T-helper 2 cell (primary cell): ENCODE measurements at places on chromosomes 7 and 10.

- no peak for DNase-seq
These were observed 174.9 kb downstream of the CREB5 start for GRCh38 chr7:28587211-28587610.

GRCh38 chr10:50605951-50606270 is 17.8 kb downstream of the SGMS1 start:
- no peak for DNase-seq

GRCh38 chr7:36764929-36765328 is 40.6 kb upstream of the AOAH start:
- no peak for DNase-seq

DNA sequence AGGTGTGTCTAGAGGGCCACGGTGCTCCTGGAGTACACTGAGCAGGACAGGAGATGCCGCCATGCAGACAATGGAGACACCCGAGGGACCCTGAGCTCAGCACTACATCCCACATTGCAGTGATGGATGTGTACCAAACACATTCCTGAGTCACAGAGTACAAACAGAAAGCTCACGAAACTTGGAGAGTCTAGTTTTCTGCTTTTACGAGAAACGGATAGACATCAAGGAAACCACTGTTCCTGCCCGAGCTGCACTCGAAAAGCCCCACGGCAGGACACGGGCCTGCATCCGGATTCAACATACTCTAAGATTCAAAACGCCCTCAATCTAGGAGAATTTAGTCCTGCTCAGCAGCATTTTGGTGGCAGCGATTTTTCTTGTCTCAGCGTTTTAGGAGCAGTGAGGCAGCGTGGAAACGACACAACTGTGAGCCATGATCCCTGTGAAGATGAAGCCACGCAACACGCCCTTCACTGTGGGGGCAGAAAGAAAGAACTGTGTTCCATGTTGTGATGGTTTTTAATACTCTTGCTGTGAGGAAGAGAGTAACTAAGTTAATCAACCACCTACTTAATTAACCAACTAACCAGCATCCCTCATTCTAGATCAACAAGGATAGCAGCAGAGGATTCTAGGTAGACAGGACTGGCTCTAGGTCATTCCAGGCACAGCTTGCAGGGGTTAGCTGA is 3.2 kb downstream of the TNS3 start:
- DNase-seq, result no peak

- no peak for DNase-seq
These were observed 27.1 kb downstream of the EEPD1 start for GRCh38 chr7:36180121-36180520.

DNA sequence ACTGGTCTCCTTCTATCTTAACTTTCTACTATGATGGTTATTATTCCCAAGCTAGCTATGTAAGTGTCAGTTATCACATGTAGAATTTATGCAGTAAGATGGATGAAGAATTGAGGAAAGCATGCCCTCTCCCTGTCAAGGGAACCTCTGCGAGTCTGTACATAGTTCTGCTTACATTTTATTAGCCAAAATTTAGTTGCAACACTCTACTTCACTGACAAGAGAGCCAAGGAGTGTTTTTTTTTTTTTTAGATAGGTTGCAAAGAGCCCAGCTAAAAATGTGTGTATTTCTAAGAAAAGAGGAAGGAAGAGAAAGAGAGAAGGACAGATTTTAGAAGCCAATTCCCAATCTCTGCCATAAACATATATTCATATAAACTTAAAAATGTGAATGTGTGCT is 357.7 kb upstream of the LRRN3 start:
- DNase-seq, result no peak

GRCh38 chr10:20744821-20745220 is 152.3 kb downstream of the NEBL start:
- no peak for DNase-seq

- no peak for DNase-seq
These were observed 845.7 kb upstream of the POT1 start for GRCh38 chr7:125775317-125775716.

- DNase-seq, result no peak
These were observed 380.7 kb upstream of the SHH start for GRCh38 chr7:156192921-156193320.

- DNase-seq, result no peak
These were observed 339.9 kb upstream of the PODXL start for GRCh38 chr7:131896165-131896863.

DNA sequence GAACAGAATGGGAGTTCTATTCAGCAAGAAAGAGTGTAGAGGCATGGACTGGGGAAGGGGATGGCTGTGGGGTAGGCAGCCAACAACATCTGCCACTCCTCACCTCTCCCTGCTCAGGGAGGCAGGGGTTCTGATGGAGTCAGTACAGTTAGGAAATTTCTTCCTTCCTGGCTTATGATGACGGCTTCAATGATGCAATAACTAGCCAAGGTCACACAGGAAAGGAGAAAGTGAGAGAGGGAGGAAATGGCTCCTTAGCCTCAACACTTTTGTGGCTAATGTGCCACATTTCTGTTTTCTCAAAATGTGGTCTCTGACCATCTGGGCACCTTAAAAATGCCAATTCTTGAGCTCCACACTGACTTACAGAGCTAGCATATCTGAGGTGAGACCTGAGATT is 79.3 kb upstream of the PDZD8 start:
- no peak for DNase-seq

GRCh38 chr7:47549397-47549796 is 32.5 kb downstream of the TNS3 start:
- no peak for DNase-seq

GRCh38 chr10:132713421-132714095 is 72.4 kb downstream of the NKX6-2 start:
- DNase-seq, result no peak

DNA sequence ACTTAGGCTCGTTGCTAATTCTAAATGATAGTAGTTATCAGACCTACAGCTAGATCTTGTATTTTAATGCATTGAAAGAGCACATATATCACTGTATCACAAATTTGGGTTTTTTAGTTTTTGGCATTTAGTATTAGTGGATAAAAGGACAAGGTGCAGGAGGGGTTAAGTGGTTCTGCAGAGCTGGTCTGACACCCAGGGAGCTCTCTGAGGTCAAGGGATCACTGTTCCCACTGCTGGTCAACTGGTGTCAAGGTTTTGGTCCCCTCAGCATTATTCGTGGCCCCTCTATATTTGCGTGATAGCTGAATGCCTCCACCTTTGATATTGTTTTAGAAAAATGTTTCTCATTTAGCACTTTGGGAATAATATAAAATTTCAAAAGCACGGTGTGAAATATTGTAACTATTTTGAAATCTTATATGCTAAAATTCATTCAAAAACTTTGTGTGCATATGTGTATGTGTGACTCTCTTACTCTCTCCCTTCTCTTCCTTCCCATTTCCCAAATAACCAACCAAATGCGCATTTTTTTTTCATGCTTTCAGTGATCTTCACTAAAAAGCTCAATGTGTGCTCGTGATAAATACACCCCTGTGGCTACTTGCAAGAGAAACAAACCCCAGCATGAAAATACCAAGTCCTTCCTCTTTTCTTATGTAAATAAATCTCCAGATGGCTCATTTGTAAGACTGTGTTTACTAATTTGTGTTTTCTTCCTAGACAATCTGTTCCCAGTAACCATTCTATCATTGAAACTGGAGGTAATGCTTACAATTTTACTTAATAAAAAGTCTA is 309.2 kb downstream of the FGFR2 start:
- DNase-seq, result no peak

GRCh38 chr7:104096683-104097082 is 107.2 kb upstream of the RELN start:
- DNase-seq, result no peak

DNA sequence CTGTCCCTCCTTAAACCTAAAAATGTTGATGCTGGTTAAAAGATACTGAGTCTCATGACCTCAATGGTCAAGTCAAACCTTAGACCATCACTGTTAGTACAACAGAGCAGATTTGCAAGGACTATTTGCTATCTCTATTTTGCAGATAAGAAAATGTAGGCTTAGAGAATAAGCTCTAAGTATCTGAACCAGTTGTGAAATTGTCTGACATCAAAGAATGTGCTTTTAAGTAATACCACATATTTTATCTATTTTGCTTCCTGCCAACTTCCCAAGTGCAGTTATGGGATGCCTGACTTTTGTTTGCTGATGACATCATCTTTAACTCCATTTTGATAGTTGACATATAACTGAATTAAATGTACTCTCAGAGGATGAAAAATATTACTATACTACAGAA is 83.6 kb upstream of the TMEM106B start:
- no peak for DNase-seq

- no peak for DNase-seq
These were observed 85.0 kb upstream of the KIF5B start for GRCh38 chr10:32141018-32141807.

DNA sequence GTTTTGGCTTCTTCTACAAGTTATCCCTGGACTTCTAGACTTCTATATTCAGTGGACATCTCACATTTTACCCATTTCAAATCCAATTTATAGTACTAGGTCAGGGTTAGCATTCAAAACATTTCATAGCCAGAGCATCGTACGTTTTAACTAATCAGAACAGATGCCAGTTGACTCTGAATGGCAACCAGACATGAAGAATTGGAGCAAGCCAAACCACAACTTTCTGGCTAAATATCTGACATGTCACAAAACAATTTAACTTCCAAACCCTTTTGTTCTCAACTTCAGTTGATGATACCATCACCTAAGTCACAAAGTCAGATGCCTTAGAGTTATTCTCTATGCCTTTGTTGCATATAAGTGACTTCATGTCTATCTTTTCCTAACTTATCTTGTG is 1105.7 kb downstream of the XPNPEP1 start:
- DNase-seq, result no peak

DNA sequence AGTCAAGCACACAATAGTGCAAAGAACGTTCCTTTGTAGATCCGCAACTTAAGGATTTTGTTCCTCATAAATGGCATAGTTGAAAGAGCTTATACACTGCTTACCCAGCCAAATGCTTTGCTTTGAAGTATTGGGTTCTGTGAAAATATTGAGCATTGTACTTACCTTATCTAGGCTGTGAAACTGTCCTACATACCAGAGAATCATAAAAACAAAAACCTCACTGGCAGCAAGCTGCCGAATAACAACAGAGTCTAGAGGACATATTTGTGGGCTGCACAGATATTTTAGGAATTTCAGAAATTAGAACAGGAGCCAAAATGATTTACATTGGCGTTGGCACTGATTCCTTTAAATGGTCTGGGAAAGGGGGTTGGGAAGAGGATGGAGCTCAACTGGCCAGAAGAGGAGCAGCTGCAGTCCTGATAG is 174.8 kb downstream of the RTKN2 start:
- no peak for DNase-seq

GRCh38 chr10:9781666-9782065 is 1236.0 kb upstream of the CELF2 start:
- no peak for DNase-seq

DNA sequence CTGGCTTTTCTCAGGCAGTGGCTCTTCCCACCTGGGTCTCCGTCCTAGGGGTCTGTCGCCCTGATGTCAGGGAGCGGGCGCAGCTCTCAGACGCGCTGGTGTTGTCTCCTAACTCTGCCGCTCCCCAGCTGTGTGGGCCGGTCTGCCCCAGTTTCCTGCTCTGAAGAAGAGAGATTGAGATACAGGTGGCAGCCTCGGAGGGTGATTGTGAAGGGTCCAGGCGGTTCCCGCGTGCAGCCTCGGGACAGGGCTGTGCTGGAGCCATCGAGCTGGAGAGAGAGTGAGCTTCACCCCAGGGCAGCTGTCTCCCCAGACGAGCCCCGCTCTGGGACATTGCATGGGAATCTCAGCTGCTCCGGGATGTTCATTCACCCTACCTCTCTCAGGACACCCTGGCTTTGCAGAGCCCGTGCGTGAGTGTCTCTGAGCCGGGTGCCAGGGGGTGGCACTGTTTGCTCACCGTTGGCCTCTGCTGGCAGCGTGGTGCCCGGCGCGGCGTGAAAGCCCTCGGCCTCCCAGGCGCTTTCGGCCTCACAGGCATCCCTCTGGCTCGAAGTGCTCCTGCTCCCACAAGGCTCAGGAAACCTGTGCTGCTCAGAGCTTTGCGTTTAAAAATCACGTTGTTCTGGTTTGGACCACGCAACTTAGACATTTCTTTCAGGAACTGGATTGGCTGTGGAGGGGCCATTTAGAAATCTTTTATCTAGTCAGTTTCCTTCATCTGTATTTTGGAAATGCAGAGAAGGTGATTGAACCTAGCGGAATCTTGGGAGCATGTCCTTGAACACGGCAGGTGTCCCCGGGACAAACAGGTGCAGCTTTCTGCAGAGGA is 33.8 kb upstream of the ZFAND2A start:
- no peak for DNase-seq

DNA sequence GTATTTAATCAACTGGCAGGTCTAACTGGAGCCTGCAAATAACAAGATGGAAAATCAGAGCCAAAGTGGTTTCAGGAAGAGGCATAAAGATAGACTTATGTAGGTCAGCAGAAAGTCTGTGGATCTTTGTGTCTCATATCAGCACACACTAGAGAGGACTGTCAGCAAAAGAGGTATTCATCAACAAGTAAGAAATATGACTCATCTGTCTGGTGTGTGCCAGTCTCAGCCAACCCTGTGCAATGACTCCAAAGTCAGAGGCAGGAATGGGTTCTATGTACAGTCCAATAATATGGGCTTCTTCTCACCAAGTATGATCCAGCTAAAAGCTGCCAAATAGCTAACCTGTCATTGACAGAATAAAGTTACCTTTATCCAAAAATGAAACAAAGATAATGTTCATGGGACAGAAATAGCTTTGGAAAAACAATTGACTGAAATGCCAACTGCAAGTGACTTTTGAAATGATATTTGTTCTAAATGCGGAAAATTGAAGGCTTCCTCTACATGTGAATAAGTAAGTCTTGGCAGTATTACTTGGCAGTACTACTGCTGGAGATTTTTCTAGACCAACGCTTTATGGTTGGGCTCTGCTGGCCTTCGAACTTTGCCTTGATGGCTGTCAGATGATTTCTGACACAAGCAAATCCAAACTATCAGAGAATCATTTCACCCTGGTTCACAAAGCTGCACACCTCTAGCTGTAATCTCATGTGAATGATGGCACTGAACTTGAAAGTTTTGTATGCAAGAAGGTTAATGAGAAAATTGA is 272.3 kb upstream of the SEMA3C start:
- no peak for DNase-seq

DNA sequence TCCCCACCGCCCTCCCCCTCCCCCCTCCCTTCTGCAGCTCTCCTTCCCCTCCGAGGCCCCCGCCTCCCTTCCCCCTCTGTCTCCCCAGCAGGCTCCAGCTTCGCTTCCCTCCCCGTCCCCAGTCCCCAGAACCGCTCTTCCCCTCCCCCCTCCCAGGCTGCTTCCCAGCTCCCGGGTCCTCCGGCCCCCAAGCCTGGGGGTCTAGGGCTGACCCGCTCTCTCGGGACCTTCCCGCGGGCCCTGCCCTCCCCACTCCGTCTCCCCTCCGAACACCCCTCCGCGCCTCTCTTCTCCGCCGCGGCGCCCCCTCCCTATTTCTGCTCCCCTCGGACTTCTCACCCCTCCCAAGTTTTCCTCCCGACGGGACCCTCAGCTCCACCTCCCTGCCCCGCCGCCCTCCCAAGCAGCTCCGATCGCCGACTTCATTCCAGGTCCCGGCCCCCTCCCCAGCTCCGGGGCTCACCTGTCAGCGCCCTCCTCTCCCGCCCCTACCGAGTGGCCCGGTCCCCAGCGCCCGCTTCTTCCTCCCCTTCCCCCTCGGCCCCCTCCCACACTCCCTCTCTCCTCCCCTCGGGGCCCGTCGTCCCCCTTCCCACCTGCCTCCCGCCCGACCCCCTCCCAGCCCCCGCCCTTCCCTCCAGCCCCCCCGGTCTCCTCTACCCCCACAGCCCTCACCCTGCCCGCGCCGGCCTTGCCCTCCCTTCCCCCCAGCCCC is 990 bp downstream of the ZNF467 start:
- no peak for DNase-seq

GRCh38 chr10:98445200-98445812 is 1.4 kb downstream of the HPS1 start:
- DNase-seq, result no peak

GRCh38 chr7:106326594-106327537 is 42.1 kb upstream of the NAMPT start:
- DNase-seq, result no peak
